ENCODE measurements at places on chromosomes 3 and 15.

- no peaks in the 10 kb centered on the region for H3K4me1 ChIP-seq
- H3K27me3 ChIP-seq: no peaks in the 10 kb centered on the region
- DNase-seq: no peak
Measured at GRCh38 chr15:89097313-89097712, 9.1 kb downstream of the ABHD2 start.

DNA sequence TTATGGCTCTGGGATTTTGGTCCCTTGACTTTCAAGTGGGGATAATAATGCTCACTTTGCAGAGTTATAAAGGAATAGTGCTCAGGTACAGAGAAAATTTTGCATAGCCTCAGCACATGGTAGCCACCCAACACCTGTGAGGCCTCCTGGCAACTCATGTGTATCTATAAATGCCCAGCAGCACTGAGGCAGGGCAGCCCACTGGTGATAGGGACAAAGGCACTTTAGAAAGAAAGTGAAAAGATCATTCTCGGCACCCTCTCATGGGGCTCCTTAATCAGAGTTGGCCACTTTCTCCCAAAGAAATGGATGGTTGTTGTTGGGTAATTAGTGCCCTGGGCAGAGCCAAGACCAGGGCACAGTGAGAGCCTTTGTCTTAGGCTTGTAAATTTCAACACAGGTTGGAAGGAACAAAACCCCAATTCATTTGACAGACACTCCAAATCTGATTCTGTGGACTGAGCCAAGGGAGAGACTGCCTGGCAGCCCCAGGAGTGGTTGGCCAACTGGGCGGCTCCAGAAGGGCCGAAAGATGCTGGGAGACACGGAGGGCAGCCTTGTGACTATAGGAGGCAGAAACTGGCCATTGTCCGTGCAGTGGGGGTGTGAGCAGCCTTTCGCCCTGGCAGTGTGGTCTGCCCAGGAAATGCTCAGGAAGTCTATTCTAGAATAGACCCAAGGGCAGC is 213.2 kb upstream of the RGMA start:
- peak overlapping the region; percentile 72 for H3K27ac ChIP-seq
- DNase-seq: peak; percentile 60
- H3K27me3 ChIP-seq: no peaks in the 10 kb centered on the region
- H3K4me1 ChIP-seq: no peaks in the 10 kb centered on the region
- H3K4me3 ChIP-seq: no peak overlapping the region

GRCh38 chr3:141237701-141238521 is 6.3 kb downstream of the PXYLP1 start:
- no peak overlapping the region for H3K4me3 ChIP-seq
- H3K36me3 ChIP-seq: no peaks in the 10 kb centered on the region
- H3K27me3 ChIP-seq: no peaks in the 10 kb centered on the region
- peak; percentile 23 for DNase-seq
- H3K27ac ChIP-seq: peak overlapping the region; percentile 21

DNA sequence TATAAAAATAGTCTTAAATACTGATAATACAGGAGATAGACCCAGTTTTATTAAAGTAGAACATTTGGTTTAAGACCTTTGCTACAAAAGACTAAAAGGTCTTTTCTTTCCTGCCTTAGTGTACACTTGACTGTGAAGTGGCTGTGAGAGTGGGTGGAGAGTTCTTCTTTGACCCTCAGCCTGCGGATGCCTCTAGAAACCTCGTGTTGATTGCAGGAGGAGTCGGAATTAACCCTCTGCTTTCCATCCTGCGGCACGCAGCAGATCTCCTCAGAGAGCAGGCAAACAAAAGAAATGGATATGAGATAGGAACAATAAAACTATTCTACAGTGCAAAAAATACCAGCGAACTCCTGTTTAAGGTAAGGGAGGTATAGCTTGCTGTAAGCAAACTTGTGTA is 36.5 kb downstream of the OXNAD1 start:
- H3K4me1 ChIP-seq: no peaks in the 10 kb centered on the region
- no peak for DNase-seq
- no peaks in the 10 kb centered on the region for H3K27me3 ChIP-seq
- H3K4me3 ChIP-seq: no peak overlapping the region
- H3K27ac ChIP-seq: no peak overlapping the region

- DNase-seq: no peak
- no peaks in the 10 kb centered on the region for H3K27me3 ChIP-seq
- H3K4me1 ChIP-seq: no peaks in the 10 kb centered on the region
- no peak overlapping the region for H3K27ac ChIP-seq
- H3K4me3 ChIP-seq: no peak overlapping the region
- no peaks in the 10 kb centered on the region for H3K36me3 ChIP-seq
Measured at GRCh38 chr3:134298249-134298648, 47.6 kb upstream of the RYK start.

DNA sequence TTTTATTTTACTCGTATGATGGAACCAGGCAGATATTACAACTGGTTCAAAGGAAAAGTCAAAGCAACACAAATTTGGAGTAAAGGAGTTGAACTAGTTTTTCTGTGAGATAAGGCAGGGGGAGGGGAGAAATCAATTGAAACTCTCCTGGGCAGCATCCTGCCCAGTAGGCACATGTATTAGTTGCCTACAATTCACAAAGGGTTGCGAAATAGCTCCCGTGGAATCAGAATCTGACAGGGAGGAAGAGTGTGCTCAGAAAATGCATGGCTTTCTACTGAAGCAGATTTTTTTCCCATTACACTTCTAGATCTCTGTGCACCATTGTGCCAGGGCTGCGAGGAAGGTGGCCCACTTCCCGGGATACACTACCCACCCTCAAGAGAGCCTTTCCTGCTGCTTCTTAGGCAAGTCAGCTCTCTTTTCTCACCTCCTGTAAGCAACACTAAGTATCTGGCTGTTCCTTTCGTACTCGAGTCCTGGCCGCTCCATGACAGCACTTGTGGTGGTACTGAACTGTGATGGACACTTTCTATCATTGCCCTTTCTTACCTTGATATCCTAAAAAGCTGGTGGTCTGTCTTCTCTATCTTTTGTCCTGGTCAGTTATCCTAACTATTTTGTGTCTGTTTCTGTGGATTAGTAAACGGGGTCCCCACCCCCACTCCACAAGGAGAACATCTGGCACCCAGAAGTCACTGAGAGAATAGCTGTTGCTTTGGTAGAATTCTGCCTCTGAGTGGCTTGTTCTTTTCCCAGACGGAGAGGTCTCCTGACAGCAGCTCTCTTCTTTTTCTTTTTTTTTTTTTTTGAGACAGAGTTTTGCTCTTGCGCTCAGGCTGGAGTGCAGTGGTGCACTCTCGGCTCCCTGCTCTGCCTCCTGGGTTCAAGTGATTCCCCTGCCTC is 74.8 kb downstream of the RPL39L start:
- peak overlapping the region; percentile 82 for H3K27ac ChIP-seq
- DNase-seq: no peak

GRCh38 chr15:39153716-39154115 is 427.2 kb upstream of the THBS1 start:
- no peaks in the 10 kb centered on the region for H3K36me3 ChIP-seq
- no peaks in the 10 kb centered on the region for H3K27me3 ChIP-seq
- no peak overlapping the region for H3K4me3 ChIP-seq
- H3K27ac ChIP-seq: no peak overlapping the region
- DNase-seq: no peak
- H3K4me1 ChIP-seq: no peaks in the 10 kb centered on the region

DNA sequence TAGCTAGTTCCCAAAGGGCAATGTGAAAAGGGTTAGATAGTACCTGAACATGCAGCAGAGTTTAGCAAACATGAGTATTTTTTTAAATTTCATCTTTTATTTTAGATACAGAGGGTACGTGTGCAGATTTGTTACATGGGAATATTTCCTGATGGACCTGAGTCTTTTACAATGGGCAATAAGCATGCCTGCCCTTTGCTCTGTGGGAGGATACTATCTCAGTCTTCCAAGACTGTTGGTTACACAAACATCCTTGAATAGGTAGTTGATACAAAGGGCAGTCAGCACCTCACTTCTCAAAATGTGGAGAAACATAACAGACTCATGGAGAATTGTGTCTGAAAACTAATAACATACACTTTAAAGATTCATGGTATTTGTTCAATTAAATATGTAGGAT is 103.3 kb downstream of the GOLIM4 start:
- no peak for DNase-seq
- no peak overlapping the region for H3K27ac ChIP-seq
- H3K4me1 ChIP-seq: no peaks in the 10 kb centered on the region
- H3K36me3 ChIP-seq: no peaks in the 10 kb centered on the region
- no peaks in the 10 kb centered on the region for H3K27me3 ChIP-seq

DNA sequence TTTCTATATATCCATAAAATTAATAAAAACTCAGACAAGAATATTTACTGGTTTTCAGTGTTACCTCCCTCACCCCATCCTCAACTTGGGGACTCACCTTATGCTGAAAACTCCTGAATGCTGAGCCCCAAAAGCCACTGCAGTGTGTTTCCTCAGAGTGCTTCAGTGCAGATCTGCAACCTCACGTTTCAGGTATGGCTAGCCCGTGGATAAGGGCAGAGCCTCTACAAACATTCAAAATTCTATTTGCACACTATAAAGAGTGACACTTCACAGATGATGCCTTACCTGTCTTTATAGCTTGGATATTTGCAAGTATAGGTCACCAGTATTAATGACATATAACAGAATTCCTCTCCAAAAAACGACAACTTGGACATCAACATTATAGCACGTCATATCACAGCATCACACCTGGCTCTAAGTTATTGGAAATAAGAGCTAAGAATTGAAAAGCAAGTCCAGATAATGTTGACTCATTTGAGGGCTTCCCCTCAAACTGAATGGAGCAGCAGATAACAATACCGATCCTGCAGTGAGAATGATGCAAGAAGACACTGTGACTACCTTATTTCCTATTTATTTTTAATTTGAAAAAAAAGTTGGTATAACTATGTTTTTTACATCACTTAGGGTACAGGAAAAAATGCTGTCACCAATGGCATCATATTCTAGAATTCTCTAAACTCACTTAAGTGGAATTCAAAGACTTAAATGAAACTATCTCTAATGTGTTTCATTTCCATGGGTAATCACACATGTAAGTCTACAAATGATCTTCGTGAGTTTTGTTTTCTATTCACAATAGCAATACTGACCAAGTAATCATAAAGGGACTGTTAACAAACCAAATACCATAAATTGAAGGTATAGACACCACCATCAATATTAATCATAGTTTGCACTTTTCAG is 40.7 kb upstream of the RSL24D1 start:
- no peaks in the 10 kb centered on the region for H3K36me3 ChIP-seq
- no peaks in the 10 kb centered on the region for H3K27me3 ChIP-seq
- H3K27ac ChIP-seq: no peak overlapping the region
- no peak overlapping the region for H3K4me3 ChIP-seq
- DNase-seq: no peak

DNA sequence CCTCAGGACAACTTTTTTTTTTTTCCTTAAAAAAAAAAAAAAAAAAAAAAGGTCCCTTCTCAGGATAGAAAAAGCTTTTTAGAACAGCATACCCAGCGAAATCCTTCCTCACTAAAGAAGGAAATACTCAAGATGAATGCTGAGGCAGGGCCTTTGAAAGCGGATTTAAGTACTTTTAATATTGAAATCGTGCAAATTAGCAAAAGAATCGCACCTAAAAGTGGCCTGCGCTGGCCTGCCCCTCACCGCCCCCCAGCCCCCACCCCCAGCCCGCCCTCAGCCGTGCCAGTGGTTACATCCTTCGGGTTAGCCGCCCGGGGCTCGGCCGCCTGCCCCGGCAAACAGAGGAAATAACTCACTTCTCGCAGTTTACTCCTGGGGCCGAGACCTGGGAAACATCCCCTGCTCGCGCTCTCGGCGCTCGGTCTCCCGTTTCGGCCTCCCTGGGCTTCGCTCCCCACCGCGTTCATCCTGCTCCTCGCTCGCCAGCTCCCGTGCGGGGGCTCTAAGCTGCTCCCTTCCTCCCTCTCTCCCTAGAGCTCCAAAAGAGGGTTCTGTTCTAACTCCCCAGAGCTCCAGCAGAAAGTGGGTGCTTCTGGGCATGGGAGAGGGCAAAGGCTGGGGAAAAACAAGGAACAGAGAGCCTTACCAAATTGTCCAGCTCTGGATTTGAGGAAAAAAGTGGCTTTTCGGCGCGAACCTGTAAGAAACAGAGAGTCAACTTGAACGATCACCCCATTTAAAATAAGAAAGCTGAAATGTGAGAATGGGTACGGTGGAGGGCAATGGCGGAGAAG is 5.2 kb downstream of the MEIS2 start:
- peak overlapping the region; percentile 76 for H3K4me3 ChIP-seq
- no peaks in the 10 kb centered on the region for H3K27me3 ChIP-seq
- no peaks in the 10 kb centered on the region for H3K4me1 ChIP-seq
- H3K27ac ChIP-seq: peak overlapping the region; percentile 91
- no peak for DNase-seq
- H3K36me3 ChIP-seq: no peaks in the 10 kb centered on the region

GRCh38 chr15:48149858-48150257 is 28.2 kb downstream of the MYEF2 start:
- H3K27ac ChIP-seq: no peak overlapping the region
- H3K27me3 ChIP-seq: no peaks in the 10 kb centered on the region
- H3K4me3 ChIP-seq: no peak overlapping the region
- H3K36me3 ChIP-seq: no peaks in the 10 kb centered on the region
- DNase-seq: no peak

Data from breast epithelium (tissue), 4 donors.